ENCODE measurements at places on chromosomes 11 and 22.

GRCh38 chr11:83312430-83312829, 26.3 kb upstream of the CCDC90B start:
- no peak for DNase-seq

- no peak for DNase-seq
Measured at GRCh38 chr22:25848954-25849353, 107.0 kb downstream of the MYO18B start.

DNA sequence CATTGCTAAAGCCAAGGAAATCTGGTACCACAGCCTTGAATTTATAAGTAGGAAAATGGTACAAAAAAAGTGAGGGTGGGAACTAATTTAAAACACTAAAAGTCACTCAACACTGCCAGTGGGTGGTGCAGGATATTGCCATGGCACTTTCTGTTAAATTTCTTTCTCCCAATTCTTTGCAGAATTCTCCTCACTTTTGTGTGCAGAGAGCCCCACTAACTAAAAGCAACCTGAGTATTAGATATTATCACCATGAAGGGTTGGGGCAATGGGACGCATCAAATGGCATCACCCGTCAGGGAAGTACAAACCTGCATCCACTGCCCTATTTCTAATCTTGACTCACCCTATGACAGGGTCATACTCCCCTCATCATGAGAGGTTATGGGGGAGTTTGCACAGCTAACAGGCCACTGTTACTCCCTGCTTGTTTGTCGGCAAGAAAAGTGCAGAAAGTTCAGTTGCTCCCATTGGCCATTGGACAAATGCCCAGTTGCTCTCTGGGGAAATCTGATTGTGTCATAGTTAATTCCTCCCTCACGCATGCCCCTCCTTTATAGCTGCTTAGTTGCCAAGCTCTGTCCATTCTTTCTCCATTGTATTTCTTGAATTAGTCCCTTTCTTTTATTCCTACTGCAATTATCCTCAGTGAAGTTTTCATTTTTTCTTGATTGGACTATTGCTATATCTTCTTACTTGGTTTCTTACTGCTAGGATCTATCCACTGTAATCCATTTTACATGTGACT, 93.8 kb upstream of the BLID start:
- DNase-seq = no peak

DNA sequence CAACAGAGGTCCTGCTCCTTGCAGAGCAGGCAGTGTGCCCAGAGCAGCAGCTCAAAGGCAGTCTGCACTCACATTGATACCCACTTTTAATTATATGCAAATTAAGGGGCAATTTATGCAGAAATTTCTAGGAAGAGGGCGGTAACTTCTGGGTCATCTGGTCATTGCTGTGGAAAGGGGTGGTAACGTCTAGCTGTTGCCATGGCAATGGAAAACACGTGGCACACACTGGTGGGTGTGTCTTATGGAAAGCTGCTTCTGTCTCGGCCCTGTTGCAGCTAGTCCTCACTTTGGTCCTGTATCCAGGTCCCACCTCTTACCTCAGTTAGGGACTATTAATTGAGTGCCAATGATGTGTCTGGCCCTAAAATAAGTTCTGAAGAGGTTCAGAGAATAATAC, 36.8 kb downstream of the BARX2 start:
- DNase-seq = no peak

DNA sequence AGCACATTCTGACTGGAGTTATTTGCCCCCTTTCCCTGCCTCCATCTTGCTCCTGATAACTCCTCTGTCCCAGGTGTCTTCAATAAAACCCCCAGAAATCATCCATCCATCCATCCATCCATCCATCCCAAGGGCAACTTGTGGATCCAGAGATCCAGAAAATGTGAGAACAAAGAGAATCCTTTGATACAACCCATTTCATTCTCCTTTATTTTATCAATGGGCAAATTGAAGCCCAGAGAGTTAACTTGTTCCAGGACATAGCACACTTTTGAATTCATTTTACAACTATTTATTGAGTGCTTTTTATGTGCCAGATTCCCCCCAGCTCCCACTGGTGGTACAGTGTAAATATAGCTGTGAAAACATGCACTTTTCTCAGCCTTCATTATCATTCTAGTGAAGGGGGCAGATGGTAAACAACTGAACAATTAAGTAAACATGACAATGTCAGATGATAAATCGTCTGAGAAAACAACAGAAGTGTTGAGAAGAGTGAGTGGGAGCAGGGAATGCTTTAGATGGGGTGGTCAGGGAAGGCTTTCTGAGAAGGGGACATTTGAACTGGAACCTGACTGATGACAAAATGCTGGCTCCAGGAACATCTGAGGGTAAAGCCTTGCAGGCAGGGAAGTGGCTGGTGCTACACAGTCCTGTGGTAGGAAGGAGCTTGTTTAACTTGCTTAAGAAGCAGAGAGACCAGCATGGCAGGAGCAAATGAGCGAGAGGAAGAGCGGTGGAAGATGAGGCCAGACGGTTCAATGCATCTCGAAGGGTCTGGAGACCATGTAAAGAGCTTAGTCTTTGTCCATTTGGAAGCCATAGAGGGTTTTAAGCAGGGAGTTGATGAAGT, 80.0 kb upstream of the TIMP3 start:
- DNase-seq = no peak

DNA sequence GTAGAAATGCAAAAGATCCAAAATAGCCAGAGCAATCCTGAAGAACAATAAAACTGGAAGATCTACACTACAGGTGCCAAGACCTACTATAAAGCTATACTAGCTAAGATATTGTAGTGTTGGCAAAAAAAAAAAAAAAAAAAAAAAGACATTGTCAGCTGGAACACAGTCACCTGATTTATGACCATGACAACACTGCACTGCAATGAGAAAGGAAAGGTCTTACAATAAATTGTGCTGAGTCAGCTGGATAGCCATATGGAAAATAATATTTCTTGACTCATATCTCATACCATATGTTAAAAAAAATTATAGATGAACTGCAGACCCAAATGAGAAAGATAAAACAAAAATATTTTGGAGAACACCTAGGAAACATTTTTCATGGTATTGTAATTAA, 3.1 kb upstream of the PANX3 start:
- no peak for DNase-seq

- no peak for DNase-seq
Measured at GRCh38 chr22:38481162-38481870, 13.4 kb downstream of the KDELR3 start.

Data from mammary epithelial cell (primary cell).